Activated CD8-positive, alpha-beta memory T cell treated with anti-CD3 and anti-CD28 coated beads for 4 hours (primary cell): ENCODE measurements at places on chromosomes 5 and 9.

DNA sequence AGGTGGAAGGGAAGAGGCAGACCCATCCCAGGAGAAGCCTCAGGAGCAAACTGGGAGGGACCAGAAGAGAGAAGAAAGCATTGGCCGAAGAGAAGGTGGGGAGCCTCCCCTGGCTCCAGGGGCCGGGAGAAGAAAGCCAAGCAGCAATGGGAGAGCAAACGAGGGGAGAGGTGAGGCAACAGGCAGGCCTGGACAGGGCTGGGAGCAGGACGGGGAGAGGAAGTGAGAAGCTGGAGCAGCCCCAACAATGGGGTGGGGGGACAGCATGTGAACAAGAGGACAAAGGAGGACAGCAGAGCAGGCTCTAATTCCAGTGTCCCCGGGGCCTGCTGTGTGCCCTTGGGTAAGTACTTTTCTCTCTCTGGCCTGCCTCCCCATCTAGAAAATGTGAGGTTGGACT lies 115.3 kb downstream of the PSD2 start:
- DNase-seq = no peak

GRCh38 chr9:3058409-3058808 lies 214.5 kb upstream of the PUM3 start:
- DNase-seq = no peak

DNA sequence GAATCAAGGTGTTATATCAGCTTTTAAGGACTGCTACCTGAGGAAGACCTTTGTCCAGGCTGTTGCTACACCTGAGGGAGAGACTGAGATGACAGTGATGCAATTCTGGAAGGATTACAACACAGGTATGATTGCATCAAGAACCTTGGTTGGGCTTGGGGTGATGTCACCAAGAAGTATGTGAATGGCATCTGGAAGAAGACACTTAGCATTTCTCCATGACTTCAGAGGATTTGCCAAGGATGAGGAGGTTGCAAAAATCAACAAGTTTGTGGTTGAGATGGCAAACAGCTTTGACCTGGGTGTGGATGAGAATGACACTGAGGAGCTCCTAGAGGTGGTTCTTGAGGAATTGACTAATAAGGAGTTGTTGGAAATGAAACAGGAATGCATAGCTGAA lies 67.9 kb upstream of the PANK3 start:
- DNase-seq = no peak

DNA sequence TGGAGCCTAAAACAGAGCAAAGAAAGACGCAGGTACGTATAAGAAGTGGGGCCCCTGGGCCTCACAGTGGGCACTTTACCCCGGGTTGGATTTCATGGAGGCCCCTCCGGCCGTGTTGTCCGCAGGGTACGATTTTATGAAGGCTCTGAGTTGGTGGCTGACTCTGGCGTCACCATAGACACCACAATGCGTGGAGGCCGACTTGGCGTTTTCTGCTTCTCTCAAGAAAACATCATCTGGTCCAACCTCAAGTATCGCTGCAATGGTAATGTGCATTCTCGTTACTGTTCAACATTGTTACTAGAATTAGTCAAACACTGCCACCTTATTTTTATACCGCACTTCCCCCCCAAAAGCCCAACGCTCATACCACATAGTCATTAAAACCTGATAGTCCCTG lies 47.1 kb downstream of the THBS4 start:
- no peak for DNase-seq

GRCh38 chr5:150505041-150505511 lies 2.9 kb upstream of the NDST1 start:
- DNase-seq = no peak
